ENCODE measurements at places on chromosomes 16 and 17.
A peak's percentile ranks its signal among the peaks of the same experiment; 100 is the strongest.

- DNase-seq: no peak
Measured at GRCh38 chr17:37026531-37026869, 77.7 kb downstream of the AATF start.

DNA sequence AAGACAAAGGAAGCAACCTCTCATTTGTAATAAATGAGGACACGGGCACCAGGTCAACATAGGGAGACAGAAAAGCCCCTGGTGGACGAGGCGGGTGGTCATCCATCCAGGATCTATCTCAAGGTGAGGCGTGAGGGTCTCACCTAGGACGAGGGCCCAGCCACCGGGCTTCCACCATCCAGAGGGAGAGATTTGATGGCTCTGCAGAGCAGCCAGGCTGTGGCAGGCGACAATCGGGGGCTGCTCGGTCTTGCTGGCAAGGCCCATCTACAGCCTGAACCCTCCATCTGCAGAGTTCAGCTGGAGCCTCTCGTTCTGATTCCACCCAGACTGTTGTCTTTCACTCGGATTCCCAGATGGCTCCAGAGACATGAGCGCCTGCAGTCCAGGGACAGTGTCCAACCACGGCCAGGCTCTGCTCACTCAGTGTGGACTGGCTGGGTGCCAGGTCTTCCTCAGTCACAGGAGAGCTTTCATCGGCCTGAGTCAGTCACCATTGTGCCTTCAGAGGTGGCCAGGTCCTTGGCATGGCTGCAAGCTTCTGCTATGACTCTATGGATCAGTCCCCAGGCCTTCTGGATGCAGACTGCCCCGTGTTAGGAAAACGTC lies 5.9 kb downstream of the LITAFD start:
- peak; percentile 95 for DNase-seq

GRCh38 chr17:55325406-55325805 lies 60.6 kb downstream of the HLF start:
- no peak for DNase-seq

DNA sequence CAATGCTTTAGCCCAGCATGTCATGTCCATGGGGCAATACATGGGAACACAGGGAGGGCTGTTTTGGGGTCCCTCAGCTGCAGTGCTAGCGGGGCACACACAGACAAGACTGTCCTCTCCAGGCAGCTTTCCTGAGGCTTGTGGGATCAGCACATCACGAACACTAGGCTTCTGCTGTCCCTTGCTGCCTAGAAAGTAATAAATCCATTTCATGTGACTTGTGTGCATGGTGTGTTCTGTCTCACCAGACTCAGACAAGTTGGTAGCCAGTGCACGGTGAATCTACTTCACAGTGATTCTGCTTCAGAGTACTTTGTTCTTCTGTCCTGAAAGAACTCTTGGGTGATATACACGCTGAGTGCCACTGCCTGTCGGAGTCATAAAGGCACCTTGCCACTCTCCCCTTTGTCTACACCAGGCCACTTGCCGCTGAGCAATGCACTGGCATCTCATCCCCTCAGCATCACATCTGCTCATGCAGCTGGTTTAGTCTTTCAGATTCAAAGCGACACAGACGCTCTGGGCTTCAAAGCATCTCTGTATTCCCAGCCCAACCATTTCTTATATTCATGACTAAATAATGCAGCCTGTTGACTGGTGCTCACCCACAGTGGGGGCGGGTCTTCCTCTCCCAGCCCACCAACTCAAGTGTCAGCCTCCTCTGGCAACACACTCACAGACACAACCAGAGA lies 95.2 kb upstream of the COX10 start:
- no peak for DNase-seq

GRCh38 chr17:71084219-71084618 lies 914.9 kb downstream of the KCNJ2 start:
- DNase-seq: peak; percentile 45

GRCh38 chr17:6427279-6427781 lies 7.6 kb downstream of the AIPL1 start:
- peak; percentile 67 for DNase-seq

DNA sequence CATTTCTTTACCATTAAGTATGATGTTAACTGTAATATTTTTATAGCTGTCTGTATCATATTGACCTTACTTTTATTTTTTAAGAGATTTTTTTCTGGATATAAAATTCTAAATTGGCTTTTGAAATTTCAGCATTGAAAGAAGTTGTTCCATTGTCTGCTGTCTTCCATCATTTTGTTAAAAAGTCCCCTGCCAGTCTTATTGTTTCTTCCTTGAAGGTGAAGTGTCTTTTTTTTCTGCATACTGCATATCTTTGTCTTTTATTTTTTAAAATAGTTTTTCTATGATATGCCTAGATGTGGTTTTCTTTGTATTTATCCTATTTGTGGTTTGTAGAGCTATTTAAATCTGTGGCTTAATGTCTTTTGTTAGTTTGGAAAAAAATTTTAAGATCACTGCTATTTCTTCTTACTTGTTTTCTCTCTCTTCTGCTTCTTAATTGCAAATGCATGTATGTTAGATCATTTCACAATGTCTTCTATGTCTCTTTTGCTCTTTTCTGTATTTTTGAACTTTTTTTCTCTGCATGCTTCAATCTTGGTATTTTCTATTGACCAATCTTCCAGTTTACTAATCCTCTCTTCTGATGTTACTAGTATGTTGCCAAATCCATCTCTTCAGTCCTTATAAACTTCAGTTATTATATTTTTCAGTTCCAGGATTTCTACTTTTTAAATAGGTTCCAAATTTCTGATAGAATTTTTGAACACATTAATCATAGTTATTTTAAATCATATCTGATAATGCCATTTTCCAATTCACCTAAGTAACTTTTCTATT lies 20.2 kb downstream of the IL21R start:
- peak; percentile 26 for DNase-seq

DNA sequence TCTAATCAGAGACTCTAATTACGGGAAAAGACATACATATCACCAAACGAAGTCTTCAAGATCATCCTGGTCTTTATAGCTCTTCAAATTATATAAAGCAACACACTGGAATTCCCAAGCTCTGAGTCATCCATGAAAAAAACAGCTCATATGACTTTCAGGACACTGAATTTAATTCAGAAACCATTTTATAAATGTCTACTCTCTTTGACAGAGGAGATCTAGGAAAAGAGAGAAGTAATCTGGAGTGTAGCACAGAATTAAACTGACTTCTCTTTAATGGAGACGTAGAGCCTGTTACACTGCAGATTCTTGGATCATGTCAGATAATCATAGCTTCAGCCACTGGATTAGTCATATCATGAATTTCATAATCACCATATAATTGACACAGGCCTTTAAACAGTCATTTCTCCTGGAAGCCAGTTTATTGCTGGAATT lies 86.8 kb upstream of the WSB1 start:
- peak; percentile 57 for DNase-seq

DNA sequence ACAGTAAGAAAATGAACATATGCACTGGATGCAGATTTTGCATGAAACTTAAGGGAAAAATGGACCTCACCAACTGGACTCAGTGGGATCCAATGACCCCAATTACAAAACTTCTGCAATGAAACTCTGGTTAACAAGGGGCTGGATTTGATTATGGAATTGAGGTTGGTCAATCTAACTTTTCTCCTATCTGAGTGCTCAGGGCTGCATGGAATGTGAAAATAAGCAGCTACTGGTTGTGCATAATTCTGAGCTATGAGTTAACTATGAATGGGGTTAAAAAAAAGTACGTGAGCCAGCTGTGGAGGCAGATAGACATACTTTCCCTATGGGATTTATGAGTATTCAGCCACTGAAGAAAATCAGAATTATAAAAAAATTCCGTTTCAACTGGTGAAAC lies 9.2 kb downstream of the FAM20A start:
- DNase-seq: no peak

- peak; percentile 93 for DNase-seq
Measured at GRCh38 chr17:39016193-39017153, 49.3 kb upstream of the FBXO47 start.

All from myocyte (in vitro differentiated cells).